Stimulated activated memory B cell treated with anti-CD40 and anti-IgM and Interleukin-4, amounts not matched to agents 10 μg/mL and 1 μg/mL and 100 μg/mL, for 72 hours (primary cell): ENCODE measurements at places on chromosomes 7 and 10.

- ATAC-seq = no peak
Measured at GRCh38 chr10:132365102-132365501, 31.9 kb upstream of the PWWP2B start.

DNA sequence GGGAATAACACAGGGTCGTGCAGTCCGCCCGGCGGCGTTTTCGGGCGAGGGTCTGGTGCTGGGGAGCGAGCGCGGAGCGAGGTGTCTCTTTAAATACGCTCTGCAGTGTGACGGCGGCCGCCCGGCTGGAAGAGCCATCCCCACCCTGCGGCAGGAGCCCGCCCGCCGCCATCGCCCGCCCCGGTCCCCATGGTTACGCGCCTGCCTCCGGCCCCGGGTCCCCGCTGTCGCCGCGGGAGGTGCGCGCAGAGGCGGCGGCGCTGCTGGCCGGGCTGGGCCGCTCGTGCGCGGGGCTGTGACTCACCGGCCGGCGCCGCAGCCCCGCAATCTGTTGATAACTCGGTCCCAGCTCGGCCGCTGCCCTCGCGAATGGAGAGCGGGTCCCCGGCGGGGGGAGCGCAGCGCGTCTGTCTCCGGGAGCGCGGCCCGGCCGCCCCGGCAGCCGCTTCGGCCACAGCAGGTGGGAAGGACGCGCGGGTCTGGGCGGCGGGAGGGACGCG lies at the start of gene ADGRA1:
Gene ADGRA1, plus strand, starts transcription at position 246 of the 500 bp plus-strand sequence. CDS start 986 bp downstream, outside the sequence.
- no peak for ATAC-seq

DNA sequence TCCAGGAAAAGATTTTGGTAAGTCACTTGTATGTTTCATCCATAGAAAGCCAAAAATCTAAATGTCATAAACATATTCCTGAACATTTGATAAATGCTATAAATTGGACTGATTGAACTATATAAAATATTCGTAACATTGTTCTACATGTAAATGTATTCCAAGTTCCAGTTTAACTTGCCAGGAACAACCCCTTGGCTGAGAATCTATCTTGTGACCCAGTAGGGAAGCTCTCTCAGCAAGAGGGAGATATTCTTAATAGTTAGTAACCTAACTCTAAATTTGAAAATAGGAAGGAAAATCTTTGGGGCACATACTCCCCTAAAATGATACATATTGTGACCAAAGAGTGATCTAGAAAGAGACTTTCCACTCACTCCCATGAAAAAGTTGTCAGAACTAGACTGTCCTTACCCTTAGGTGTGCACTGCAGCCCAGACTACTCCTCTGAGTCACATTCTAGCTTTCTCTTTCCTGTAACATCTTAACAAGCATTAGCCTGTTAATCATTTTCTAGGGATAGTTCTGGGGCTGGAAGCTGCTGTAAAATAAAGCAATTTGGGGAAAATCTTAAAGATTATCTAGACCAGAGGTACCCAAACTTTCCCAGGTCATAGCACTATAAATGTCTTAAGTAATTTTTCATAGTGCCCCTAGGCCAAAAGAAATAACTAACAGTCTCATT lies 73.7 kb upstream of the SKAP2 start:
- ATAC-seq = no peak

DNA sequence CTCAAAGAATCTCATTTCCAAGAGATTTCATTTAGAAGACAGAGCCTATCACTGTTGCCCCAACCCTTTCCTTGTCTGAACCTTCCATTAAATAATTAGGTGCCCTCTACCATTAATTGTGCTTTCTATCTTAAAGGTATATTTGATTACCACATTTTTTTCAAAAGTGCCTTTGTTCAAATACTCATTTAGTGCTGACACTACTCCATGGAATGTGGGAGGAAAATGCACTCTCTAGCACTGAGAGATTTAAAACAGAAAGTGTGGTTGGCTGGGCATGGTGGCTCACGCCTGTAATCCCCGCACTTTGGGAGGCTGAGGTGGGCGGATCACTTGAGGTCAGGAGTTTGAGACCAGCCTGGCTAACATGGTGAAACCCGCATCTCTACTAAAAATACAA lies 119.8 kb downstream of the CACNA2D1 start:
- ATAC-seq = no peak

DNA sequence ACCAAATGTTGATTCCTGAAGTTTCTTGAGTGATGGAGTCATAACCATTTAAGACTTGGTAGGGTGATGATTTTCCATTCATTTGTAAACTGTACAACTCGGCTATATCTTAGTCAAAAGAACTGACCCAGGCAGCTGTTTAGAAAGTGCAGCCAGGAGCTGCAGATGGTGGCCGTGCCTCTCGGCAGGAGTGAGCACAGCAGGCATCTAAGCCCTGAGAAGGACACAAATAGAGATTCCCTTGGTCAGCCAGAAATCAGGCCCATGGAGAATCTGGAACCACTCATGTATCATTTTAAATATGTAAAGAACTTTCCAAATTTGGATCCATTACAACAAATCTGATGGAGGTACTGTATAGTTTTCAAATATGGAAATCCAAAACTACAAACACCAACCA lies 177.0 kb upstream of the AKR1E2 start:
- no peak for ATAC-seq

- ATAC-seq = no peak
Measured at GRCh38 chr7:149450821-149451220, 10.0 kb downstream of the ZNF777 start.

- no peak for ATAC-seq
Measured at GRCh38 chr10:88361995-88362807, 220.9 kb downstream of the RNLS start.

DNA sequence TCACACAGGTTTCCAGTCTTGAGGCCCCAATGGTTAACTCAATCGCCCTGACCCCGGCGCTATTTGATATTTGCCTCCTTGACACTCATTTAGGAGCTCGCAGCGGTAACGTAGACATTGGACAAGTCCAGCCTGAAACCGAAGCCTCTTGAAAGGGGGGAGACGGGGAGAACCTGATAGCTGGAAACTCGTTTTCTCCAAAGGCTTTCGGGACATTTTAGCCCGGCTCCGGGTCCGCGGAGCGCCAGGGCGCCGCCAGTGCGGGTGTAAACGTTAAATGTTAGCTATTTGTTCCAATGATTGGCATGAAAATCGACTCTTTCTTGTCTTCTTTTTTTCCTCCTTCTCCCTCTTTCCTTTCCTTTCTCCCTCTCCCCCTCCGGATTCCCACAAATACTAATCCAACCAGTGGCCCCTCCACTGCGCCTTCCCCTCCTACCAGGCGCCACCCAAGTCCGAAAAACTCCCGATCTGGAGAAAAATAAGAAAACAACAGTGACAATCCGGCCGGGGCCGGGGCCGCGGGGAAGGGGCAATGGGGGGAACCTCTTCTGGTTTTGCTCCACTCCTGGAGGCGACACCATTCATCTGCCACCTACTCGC lies 17.2 kb upstream of the GATA3 start:
- no peak for ATAC-seq

DNA sequence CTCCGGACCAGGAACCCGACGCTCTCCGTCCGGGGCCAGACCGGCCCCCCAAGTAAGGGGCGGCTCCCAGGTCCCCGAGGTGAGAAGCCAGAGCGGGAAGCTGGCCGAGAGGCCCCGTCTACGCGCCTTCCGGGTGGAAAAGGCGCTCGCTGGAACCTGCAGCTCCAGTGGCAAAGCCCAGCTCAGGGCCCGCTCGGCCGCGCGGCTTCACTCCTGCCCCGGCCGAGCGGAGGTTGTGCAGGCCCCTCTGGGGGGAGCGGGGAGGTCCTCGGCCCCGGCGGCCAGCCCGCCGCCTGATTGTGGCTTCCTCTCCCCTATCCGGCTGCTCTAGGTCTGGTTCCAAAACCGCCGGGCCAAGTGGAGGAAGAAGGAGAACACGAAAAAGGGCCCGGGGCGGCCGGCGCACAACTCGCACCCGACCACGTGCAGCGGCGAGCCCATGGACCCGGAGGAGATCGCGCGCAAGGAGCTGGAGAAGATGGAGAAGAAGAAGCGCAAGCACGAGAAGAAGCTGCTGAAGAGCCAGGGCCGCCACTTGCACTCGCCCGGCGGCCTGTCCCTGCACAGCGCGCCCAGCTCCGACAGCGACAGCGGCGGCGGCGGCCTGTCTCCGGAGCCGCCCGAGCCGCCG lies 2.9 kb downstream of the UNCX start:
- no peak for ATAC-seq

DNA sequence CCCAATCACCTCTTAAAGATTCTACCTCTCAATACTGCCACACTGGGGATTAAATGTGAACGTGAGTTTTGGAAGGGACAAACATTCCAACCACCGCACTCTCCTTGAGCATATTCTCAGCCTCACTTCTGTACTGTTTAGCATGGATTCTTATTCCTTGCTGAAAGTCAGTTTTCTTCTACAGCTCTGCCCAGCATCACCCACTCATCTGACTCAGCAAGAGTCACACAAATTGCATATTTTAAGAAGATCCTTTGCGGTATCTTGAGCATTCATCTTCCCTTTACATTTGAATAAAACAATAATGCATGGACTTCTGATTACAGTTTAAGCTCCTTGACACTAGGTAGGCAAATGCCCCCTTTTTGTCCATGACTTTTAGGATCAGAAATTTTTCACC lies 251.6 kb upstream of the MKLN1 start:
- no peak for ATAC-seq

DNA sequence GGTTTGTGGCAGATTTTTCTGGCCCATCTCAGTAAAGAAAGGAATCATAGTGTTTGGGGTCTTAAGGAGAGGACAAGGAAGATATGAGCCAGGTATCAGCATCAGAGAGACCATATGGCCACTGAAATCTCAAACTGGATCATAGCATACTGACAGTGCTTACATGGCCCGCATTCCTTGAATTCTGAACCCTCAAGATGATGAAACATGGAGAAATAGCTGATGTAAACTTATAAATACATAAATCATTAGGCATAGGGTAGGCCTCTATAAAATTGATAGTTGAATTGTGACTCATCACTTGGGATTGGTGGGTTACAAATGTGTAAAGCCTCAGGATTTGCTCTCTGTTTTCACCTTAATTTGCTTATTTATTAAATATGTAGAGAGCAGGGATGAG lies 688.5 kb downstream of the CNTNAP2 start:
- ATAC-seq = no peak

GRCh38 chr7:150962290-150962552 lies 15.9 kb downstream of the KCNH2 start:
- ATAC-seq = no peak

- no peak for ATAC-seq
Measured at GRCh38 chr7:151705636-151706276, 171.2 kb downstream of the PRKAG2 start.
